ENCODE measurements at places on chromosomes 6 and 20.

- no peak for DNase-seq
These were observed 131.8 kb upstream of the MLN start for GRCh38 chr6:33935439-33936080.

DNA sequence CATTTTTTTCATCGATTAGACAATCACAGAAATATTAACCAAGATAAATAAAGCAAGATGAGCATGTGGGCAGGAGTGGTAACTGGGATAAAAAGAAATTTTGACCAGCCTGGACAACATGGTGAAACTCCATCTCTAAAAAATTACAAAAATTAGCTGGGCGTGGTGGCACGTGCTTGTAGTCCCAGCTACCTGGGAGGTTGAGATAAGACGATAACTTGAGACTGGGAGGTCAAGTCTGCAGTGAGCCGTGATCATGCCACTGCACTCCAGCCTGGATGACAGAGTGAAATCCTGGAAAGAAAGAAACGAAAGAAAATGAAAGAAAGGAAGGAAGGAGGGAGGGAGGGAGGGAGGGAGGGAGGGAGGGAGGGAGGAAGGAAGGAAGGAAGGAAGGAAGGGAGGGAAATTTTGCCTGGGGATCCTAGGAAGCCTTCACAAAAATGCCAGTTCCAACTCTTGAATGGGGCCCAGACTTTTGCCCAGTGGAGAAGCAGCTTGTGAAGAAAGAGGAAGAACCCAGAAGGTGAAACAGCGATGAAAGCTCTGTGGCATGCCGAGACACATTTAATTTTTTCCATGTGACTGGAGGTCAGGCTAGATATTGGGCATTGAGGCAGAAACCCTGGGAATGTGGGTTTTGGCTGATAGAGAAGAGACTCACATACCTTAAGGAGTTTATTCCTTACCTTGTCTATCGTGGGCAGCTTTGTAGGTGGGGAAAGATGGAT lies 20.3 kb downstream of the CCDC170 start:
- DNase-seq: no peak

- no peak for DNase-seq
These were observed 32.3 kb upstream of the DUSP22 start for GRCh38 chr6:259901-260508.

DNA sequence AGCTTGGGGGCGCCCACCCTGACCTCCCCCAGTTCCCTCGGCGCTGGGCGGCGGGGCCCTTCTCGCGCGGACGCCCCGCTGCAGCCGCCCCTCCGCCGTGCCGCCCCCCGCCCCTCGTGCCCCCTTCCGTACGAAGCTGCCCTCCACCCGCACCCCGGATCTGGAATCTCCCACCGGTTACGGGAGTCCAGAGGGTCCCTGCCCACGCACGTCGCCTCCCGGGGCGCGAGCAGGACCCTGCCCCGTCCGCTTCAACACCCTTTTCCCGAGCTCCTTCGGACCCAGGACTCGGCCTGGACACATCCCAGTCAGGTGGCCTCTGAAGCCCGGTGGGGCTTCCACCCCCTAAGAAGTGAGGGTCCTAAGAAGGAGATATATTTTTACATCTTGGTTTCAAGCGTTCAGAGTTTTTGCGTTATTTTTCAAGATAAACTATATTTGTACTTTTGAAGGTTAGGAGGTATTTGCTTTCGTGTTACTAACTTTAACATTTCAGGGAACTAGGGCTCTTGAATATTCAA lies 506 bp downstream of the ARFGAP1 start:
- DNase-seq: no peak

- DNase-seq: no peak
These were observed 645 bp downstream of the DDX39B start for GRCh38 chr6:31541059-31541657.

- no peak for DNase-seq
These were observed 49.0 kb downstream of the HNF4A start for GRCh38 chr20:44404204-44405181.

DNA sequence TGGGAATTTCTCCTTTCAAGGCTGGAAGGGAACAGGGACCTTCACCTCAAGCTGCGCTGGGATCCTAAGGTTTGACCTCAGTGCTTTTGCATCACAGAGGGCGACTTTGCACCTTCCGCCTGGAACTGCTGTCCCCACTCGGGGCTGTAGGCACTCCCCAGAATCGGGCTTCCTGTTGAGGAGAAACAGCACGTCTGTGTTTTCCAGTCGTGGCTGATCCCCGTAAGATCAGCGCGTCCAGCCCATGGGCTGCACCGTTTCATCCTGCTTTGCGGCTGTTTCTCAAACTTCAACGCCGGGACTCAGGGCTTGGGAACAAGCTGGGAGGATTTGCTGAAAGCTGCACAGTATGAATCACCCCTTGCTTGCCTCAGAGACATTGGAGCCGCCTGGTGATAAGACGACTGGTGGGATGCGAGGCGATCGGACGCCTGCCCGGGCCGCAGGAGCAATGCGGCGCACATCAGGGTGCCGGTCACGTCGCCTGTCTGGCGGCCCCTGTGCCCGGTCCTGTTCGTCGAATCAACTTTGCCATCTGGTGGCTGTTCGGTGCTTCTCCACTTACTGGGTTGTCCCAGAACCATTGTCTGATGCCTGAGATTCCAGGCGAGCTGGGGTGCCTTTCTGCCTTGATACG lies 53.6 kb upstream of the FRMD1 start:
- no peak for DNase-seq

GRCh38 chr6:35024551-35025054 lies 116.5 kb downstream of the TCP11 start:
- no peak for DNase-seq

DNA sequence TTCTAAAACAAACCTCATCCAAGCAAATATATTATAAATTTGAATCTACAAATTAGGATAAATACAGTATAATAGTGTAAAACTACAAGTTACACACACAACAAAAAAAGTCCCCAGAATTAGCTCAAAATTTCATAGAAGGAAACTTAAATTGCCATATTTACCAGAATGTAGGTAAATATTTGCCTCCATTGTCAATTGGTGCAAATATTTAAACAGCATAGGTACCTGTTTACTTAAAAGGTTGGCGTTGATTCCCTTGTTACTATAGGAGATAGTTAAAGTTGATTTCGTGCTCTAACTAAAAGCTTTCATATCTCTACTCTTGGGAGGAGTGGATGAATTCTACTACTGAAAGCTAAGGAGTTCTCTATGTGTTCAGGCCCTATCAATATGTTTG lies 111.6 kb upstream of the TENT5A start:
- DNase-seq: no peak

DNA sequence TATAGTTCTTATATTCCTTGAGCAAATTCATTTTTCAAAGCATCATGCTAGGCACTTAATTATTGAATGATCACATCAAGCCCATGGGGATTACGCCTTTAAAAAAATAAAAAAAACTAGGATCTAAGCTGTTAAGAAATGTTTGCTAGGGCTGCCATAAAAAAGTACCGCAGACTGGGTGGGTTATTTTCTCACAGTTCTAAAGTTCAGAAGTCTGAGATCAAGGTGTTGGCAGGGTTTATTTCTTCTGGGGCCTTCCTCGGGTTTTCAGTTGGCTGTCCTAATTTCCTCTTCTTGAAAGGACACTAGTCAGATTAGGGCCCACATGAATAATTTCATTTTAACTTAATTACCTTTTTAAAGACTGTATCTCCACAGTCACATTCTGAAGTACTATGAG lies 165.6 kb upstream of the RIMS1 start:
- no peak for DNase-seq

DNA sequence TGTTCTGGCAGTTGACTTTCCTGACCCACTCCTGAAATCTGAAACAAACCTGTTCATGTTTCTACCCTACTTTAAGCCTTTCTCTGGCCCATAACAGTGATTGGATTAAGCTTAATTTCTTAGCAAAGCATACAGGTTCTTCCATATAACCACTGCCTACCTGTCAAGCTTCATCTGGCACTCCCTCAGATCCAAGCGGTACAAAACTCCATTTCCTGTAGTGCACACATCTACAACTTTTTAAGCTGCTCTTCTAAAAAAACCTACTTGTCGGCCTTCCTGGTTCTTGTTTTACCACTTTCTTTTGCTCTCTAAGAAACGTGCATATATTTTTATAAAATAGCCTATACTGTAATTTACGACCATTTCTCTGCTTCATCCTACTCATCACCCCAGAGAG lies 916 bp upstream of the PPP1R11 start:
- DNase-seq: no peak

GRCh38 chr6:50843842-50844241 lies 25.2 kb downstream of the TFAP2B start:
- DNase-seq: no peak

DNA sequence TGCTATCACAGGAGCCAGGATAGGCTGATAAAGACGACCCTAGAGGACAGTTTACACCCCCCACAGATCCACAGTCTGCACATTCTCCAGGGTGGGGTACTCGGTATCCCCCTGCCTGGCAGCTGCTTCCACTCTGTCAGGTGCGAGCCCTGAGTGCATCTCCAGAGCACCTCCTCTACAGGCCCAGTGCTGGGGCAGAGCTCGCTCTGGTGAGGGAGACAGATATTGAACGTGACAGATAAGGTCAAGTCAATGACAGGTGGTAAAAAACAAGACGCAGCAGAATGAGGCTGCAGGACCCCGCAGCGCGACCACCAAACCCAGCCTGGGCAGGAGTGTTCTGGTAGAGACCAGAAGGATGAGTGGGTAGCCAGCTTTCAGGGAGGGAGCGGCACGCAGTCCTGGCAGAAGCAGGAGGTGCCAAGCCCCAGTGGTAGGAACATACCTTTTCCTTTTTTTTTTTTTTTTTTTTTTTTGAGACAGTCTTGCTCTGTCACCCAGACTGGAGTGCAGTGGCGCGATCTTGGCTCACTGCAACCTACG lies 12.4 kb upstream of the MYL9 start:
- DNase-seq: no peak

DNA sequence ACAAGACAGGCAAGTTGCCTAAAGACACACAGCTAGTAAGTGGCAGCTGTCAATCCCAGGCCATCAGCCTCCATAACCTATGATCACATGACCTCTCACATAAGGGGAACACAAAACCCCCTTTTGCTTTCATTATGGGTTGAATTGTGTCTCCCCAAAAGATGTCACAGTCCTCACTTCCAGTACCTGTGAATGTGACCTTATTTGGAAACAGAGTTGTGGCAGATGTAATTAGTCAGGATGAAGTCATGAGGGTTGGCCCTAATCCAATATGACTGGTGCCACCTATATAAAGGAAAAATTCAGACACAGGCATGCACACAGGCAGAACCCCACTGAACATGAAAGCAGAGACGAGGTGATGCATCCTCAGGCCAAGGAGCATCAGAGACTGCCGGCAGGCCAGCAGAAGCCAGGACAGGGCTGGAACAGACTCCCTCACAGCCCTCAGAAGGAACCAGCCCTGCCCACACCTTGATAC lies 33.6 kb downstream of the GFOD1 start:
- DNase-seq: peak; percentile 42
